Upper lobe of left lung (tissue), 6 donors: ENCODE measurements at places on chromosomes 7 and 10. TPM values are rescaled to one million over a fixed set of nuclear protein-coding genes. Genes with fewer than 3 reads are reported as not detected.

The SPDYE2 gene
- 0.23 TPM for total RNA-seq

The CPN1 gene
- total RNA-seq = not detected

The RARRES2 gene
- 200 TPM for total RNA-seq

The CYCS gene
- total RNA-seq = 7.9 TPM

The MOGAT3 gene
- total RNA-seq = not detected

DNA sequence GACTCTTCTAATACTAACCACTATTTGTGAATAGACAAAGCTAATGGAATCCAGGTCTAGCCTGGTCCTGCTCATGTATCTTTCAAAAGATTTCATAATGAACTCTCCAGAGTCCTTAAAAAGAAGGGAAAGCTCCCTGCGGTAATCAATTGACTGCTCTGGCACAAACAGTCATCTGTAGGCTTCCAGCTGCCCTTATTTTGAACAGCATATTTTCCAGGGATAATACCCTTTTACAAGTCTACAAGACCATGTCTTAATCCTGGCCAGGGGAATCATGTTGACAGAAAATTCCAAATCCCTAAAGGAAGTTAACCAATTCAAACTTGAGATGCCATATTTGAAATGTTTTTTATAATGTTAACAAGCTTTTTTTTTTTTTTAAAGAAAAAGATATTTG, 34.6 kb downstream of the ADAM12 start:
- no peak overlapping the region for H3K27ac ChIP-seq
- no peaks in the 10 kb centered on the region for H3K36me3 ChIP-seq

GRCh38 chr7:28502408-28502807, 90.1 kb downstream of the CREB5 start:
- H3K4me1 ChIP-seq = no peaks in the 10 kb centered on the region
- H3K36me3 ChIP-seq = no peaks in the 10 kb centered on the region
- no peak overlapping the region for H3K27ac ChIP-seq
- no peak overlapping the region for H3K4me3 ChIP-seq
- no peak for DNase-seq
- H3K27me3 ChIP-seq = no peaks in the 10 kb centered on the region

DNA sequence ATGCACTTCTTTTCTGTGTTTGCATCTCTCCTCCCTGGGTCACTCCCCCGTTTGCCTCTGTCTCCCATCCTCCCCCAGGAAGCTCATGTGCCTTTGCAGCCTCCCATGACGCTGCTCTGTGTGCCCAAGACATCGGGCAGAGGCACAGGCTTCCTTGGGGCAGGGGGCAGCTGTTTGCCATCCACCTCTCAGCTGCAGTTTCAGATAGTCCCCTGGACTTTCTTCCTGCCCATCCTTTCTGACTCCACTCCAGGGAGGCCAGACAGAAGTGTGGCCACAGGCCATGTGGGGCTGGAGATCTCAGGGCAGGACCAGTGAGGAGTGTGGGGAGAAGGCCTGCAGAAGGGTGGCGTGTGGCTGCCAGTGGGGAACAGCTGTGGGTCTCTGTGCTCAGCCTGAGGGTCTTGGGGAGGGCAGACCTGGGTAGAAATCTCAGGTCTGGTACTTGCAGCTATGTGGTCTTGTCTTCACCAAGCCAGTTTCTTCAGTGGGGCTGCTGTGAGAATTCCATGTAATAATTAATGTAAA, 10.6 kb upstream of the SAMD8 start:
- no peaks in the 10 kb centered on the region for H3K36me3 ChIP-seq
- no peaks in the 10 kb centered on the region for H3K27me3 ChIP-seq
- no peak overlapping the region for H3K27ac ChIP-seq
- no peak overlapping the region for H3K4me3 ChIP-seq
